Uterus (tissue), 4 donors: ENCODE measurements at places on chromosomes 6 and 20. TPM values are rescaled to one million over a fixed set of nuclear protein-coding genes. Genes with fewer than 3 reads are reported as not detected.

Gene CD164
- 314 TPM for total RNA-seq

Gene BMP5
- total RNA-seq, result not detected

DNA sequence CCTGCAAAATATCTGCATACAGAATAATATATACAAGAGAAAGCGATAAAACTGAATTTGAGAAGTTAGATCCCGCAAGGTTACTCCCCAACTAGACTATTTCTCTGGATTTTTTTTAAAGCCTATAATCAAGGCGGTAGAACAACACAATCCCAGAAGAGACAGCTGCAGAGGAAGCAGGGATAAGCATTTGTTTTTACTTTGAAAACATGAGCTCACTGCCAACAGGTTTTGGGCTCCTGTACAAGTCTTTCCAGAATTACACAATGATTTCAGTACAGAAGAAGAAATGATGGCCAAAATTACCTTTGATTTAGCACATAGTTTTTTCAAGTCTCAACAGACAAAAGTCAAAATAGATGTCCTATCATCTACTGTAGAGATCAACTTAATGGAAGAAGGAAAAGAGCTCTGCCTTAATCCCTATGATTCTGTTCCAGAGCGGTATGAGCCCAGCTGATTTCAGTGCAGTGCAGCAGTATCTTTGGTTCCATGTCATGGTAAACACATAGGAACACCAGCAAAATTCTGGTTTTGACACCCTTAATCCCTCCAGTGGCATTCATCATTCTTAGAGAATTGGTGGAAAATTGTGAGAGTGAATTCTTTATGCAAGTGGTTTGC lies 304.3 kb downstream of the HDGFL1 start:
- DNase-seq, result peak; percentile 71
- no peaks in the 10 kb centered on the region for H3K36me3 ChIP-seq
- no peaks in the 10 kb centered on the region for H3K27me3 ChIP-seq
- H3K4me3 ChIP-seq, result no peak overlapping the region
- peak overlapping the region; percentile 38 for H3K27ac ChIP-seq
- H3K4me1 ChIP-seq, result no peaks in the 10 kb centered on the region

Gene GJA1
- 50.7 TPM for total RNA-seq

DNA sequence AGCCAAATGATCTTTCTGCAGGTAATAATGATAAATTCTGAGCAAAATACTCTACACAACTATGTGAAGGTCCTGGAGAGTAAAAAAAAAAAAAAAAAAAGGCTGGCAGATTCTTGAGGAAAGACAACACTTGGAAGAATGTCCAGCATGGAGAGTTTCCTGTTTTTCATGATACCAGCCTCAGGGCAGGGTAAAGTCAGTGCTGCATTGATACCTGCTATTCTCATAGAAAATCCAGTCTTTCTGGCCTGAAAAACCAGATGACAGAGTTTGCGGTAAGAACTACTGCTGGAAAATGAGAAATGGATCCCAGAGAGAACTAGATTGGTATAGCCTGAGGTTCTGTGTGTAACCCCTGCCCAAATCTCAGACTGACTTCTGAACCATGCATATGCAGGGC lies 89.1 kb downstream of the AFG1L start:
- no peaks in the 10 kb centered on the region for H3K27me3 ChIP-seq
- H3K27ac ChIP-seq, result no peak overlapping the region

- no peaks in the 10 kb centered on the region for H3K36me3 ChIP-seq
- no peaks in the 10 kb centered on the region for H3K4me1 ChIP-seq
- H3K27me3 ChIP-seq, result no peaks in the 10 kb centered on the region
- DNase-seq, result no peak
Observed at GRCh38 chr6:15839969-15840541, 177.2 kb upstream of the DTNBP1 start.

GRCh38 chr6:128256095-128256494 lies 264.3 kb downstream of the PTPRK start:
- no peak for DNase-seq
- H3K36me3 ChIP-seq, result no peaks in the 10 kb centered on the region
- no peak overlapping the region for H3K27ac ChIP-seq
- H3K4me3 ChIP-seq, result no peak overlapping the region
- no peaks in the 10 kb centered on the region for H3K27me3 ChIP-seq
- H3K4me1 ChIP-seq, result no peaks in the 10 kb centered on the region

GRCh38 chr6:169370666-169371343 lies 117.2 kb upstream of the THBS2 start:
- no peaks in the 10 kb centered on the region for H3K4me1 ChIP-seq
- H3K27me3 ChIP-seq, result no peaks in the 10 kb centered on the region
- no peaks in the 10 kb centered on the region for H3K36me3 ChIP-seq
- DNase-seq, result no peak
- no peak overlapping the region for H3K4me3 ChIP-seq

GRCh38 chr6:45714006-45714730 lies 301.5 kb downstream of the CLIC5 start:
- no peaks in the 10 kb centered on the region for H3K27me3 ChIP-seq
- no peak overlapping the region for H3K27ac ChIP-seq
- H3K4me3 ChIP-seq, result no peak overlapping the region
- DNase-seq, result no peak
- H3K36me3 ChIP-seq, result no peaks in the 10 kb centered on the region
- H3K4me1 ChIP-seq, result no peaks in the 10 kb centered on the region

DNA sequence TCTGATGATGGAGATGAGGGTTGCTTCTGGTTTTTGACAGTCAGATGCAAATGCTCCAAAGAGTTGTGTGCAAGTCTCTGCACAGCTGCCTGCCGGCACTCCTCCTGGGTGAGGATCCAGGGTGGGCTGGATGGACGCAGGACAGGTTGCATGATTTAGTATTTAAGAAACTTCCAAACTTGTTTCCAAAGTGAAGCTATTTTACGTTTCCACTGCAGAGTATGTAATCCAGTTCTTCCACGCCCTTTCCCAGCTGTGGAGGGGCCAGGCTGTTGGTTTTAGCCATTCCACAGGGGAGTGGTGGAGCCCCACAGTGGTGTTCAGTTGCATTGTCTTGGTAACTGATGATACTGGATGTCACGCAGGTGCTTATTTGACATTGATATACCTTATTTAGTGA lies 157.3 kb downstream of the THBS2 start:
- H3K4me1 ChIP-seq, result no peaks in the 10 kb centered on the region
- no peaks in the 10 kb centered on the region for H3K27me3 ChIP-seq
- no peak for DNase-seq

- no peak for DNase-seq
- H3K27me3 ChIP-seq, result no peaks in the 10 kb centered on the region
- H3K36me3 ChIP-seq, result no peaks in the 10 kb centered on the region
- H3K27ac ChIP-seq, result no peak overlapping the region
- H3K4me1 ChIP-seq, result no peaks in the 10 kb centered on the region
Observed at GRCh38 chr6:108203189-108204112, 37.6 kb downstream of the NR2E1 start.

Gene CNR1
- 1.4 TPM for total RNA-seq

- no peak overlapping the region for H3K27ac ChIP-seq
- no peak overlapping the region for H3K4me3 ChIP-seq
- no peak for DNase-seq
- no peaks in the 10 kb centered on the region for H3K4me1 ChIP-seq
Observed at GRCh38 chr6:152151920-152152319, 344.4 kb downstream of the ESR1 start.

Gene AFG1L
- 9.4 TPM for total RNA-seq

Gene PRSS16
- total RNA-seq, result not detected

DNA sequence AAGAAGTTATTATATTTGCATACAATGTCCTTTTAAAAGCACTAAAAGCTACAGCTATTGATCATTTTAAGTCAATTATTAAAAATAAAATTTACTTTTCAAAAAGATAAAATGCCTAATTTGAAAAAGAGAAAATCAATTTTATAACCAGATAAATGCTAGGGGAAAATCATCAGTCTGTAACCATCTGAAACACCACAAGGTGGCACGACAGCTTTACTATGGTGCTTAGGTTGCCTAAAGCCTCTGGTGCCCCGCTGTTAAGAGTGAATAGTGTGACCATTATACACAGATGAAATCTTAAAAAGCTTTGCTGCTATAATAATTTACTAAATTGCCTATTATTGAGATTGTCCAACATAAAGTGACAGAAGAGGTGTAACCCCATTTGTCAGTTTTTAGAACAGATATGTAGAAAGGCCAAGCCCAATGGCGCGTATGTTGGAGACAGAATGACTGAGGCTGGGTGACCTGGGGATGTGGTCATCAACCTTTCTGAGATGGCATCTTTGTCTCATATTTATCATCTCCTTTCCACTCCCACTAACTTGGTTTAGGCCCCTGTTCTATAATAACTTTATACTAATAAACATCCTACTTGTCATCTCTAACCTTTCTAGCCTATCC lies 100.8 kb downstream of the MOXD1 start:
- H3K36me3 ChIP-seq, result no peaks in the 10 kb centered on the region
- no peaks in the 10 kb centered on the region for H3K4me1 ChIP-seq
- no peak overlapping the region for H3K4me3 ChIP-seq
- H3K27ac ChIP-seq, result no peak overlapping the region
- H3K27me3 ChIP-seq, result no peaks in the 10 kb centered on the region
